CD8-positive, alpha-beta memory T cell (primary cell): ENCODE measurements at places on chromosomes 3 and 15. TPM values are rescaled to one million over a fixed set of nuclear protein-coding genes. Genes with fewer than 3 reads are reported as not detected.

DNA sequence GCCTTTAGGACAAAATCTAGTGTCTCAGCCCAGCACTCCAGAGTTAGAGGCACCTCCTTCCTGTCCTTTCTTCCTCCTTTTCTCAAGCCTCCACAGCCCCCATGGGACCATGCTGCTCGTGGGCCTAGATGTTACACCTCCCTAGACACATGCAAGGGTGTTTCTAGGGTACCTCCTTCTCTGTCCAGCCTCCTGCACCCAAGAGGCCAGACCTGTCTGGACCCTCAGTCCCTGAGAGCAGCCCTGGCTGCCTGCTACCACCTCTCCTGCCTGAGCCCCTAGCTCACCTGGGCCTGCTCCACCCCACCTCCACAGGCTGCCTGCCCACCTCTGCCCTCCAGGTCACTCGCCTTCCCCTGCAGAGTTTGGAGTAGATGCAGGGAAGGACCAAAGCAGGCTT lies 5.2 kb downstream of the LOXL1 start:
- H3K27me3 ChIP-seq: no peaks in the 10 kb centered on the region
- no peak for DNase-seq
- H3K36me3 ChIP-seq: no peaks in the 10 kb centered on the region
- H3K4me3 ChIP-seq: no peak overlapping the region
- H3K27ac ChIP-seq: no peak overlapping the region
- H3K4me1 ChIP-seq: peaks cover 6% of the 10 kb centered on the region

DNA sequence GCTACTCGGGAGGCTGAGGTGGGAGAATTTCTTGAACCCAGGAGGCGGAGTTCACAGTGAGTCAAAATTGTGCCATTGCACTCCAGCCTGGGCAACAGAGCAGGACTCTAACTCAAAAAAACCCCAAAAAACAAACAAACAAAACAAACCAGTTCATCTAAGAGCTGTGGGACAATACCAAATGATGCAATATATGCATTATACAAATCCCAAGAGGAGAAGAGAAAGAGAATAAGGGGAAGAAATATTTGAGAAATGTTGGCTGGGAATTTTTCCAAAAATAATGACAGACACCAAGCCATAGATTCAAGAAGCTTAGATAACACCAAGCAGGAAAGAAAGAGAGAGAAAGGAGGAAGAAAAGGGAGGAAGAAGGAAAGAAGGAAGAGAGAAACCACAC lies 82.5 kb downstream of the KLF13 start:
- no peaks in the 10 kb centered on the region for H3K27me3 ChIP-seq
- no peak overlapping the region for H3K27ac ChIP-seq

Gene SKOR1
- 0.16 TPM for total RNA-seq

- H3K36me3 ChIP-seq: peaks cover 11% of the 10 kb centered on the region
- peak overlapping the region; percentile 29 for H3K4me3 ChIP-seq
- DNase-seq: no peak
- peaks cover 30% of the 10 kb centered on the region for H3K4me1 ChIP-seq
Measured at GRCh38 chr3:88151358-88151757, 1.6 kb downstream of the C3orf38 start.

Gene CYP1A1
- total RNA-seq: 2.6 TPM

- H3K27ac ChIP-seq: no peak overlapping the region
- H3K4me3 ChIP-seq: no peak overlapping the region
- no peaks in the 10 kb centered on the region for H3K36me3 ChIP-seq
- H3K27me3 ChIP-seq: no peaks in the 10 kb centered on the region
- H3K4me1 ChIP-seq: peaks cover 6% of the 10 kb centered on the region
Measured at GRCh38 chr3:58899159-58899952, 150.5 kb downstream of the CFAP20DC start.

- H3K27me3 ChIP-seq: no peaks in the 10 kb centered on the region
- H3K4me3 ChIP-seq: no peak overlapping the region
Measured at GRCh38 chr3:49273825-49274532, 3.1 kb downstream of the C3orf62 start.

- no peak for DNase-seq
- H3K27ac ChIP-seq: no peak overlapping the region
- H3K4me3 ChIP-seq: no peak overlapping the region
Measured at GRCh38 chr3:182000447-182000846, 288.7 kb downstream of the SOX2 start.

Gene PRICKLE2
- total RNA-seq: not detected

DNA sequence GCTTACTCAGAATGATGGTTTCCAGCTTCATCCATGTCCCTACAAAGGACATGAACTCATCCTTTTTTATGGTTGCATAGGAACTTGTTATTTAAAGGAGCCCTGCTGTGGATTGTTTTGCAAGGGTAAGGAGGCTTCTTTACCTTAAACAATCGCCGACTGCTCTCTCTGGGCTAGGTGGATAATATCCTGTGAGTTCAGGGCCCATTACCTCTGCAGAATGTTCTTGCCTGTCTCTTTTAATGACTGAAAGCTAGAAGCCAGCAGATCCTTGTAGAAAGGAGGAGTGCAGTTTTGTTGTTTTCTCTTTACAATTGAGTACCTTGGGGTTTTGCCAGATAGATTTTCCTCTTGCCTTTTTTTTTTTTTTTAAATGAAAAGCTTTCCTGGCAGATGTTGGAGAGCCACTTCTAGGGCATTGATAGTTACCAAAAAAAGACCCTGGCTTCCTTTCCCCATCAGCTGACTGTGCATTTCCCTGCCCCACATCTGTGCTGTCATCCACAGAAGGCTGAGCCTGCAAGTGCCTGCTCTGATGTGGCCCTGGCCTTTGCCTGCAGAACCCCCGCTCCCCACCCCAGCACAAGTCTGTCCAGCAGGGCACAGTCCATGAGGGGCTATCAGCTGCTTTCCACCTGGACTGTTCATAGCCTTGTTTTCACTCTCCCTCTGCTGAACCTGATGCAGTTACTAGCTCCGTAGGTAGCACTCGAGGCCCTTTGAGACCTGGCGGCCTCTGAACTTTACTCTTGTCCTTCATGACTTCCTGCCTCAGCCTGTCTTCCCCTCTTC lies 113.1 kb downstream of the CHCHD6 start:
- H3K27me3 ChIP-seq: no peaks in the 10 kb centered on the region
- H3K36me3 ChIP-seq: no peaks in the 10 kb centered on the region
- no peaks in the 10 kb centered on the region for H3K4me1 ChIP-seq
- no peak overlapping the region for H3K4me3 ChIP-seq
- H3K27ac ChIP-seq: no peak overlapping the region

- no peaks in the 10 kb centered on the region for H3K36me3 ChIP-seq
- DNase-seq: no peak
- no peaks in the 10 kb centered on the region for H3K27me3 ChIP-seq
- no peak overlapping the region for H3K27ac ChIP-seq
- no peak overlapping the region for H3K4me3 ChIP-seq
Measured at GRCh38 chr3:86175593-86176444, 815.1 kb downstream of the VGLL3 start.

DNA sequence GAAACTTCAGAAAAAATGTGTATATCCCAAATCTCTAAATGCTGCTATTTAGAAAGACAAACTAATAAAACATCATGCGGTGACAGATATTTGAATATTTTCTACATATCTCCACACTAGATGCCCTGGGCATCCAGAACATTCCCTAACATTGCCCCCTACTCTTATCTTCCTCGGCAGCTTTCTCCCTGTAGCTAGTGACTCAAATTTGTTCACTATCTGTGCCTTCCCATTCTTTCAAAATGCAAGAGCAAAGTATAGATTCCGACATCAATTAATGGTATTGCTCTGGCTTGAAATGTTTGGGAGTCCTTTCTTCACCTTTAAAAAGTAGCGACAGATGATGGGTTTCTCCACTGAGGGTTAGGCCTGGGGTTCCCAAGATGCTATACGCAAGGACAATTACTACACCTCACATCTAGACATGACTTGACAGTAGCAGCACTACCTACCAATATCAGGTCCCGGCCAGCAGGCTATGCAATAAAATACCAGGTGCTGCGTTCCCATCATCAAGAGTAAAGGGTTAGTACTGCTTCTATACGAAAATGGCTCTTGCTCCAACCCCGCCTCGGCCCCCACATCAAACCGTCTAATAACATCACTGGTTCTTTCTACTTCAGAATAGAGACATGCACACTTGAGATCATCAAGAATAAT lies 631 bp downstream of the UBR1 start:
- H3K36me3 ChIP-seq: peaks cover 4% of the 10 kb centered on the region
- peak overlapping the region; percentile 93 for H3K27ac ChIP-seq
- no peaks in the 10 kb centered on the region for H3K27me3 ChIP-seq

Gene ACTRT3
- total RNA-seq: 2.6 TPM

GRCh38 chr15:75790631-75791336 lies 52.5 kb upstream of the UBE2Q2 start:
- H3K4me3 ChIP-seq: no peak overlapping the region
- H3K27ac ChIP-seq: no peak overlapping the region
- no peaks in the 10 kb centered on the region for H3K27me3 ChIP-seq
- no peak for DNase-seq
- H3K36me3 ChIP-seq: no peaks in the 10 kb centered on the region
- no peaks in the 10 kb centered on the region for H3K4me1 ChIP-seq

- no peak overlapping the region for H3K4me3 ChIP-seq
- H3K27ac ChIP-seq: no peak overlapping the region
- no peaks in the 10 kb centered on the region for H3K27me3 ChIP-seq
- H3K36me3 ChIP-seq: no peaks in the 10 kb centered on the region
- DNase-seq: no peak
Measured at GRCh38 chr3:108420926-108421325, 89.5 kb downstream of the MYH15 start.
